Mesothelial cell of epicardium (in vitro differentiated cells): ENCODE measurements at places on chromosomes 1 and 21.

DNA sequence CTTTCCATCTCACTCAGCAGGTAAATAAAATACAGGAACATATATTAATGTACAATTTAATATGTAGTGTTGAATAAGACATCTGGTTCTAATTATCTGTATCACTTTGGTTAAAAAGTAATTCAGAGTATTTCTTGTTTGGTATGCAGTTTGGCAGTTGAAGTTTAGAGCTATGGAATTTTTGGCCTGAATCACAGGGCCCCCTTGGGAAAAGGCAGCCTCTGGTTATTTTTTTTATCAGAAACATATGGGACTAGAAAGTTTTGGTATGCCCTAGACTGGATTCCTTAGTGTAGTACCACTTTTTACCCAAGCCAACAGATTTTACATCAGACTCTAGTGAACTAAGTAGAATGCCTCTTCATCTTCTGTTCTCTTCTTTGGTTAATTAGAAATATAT lies 26.4 kb downstream of the CNST start:
- H3K36me3 ChIP-seq = peaks cover 34% of the 10 kb centered on the region
- H3K27me3 ChIP-seq = no peaks in the 10 kb centered on the region
- no peak for DNase-seq

DNA sequence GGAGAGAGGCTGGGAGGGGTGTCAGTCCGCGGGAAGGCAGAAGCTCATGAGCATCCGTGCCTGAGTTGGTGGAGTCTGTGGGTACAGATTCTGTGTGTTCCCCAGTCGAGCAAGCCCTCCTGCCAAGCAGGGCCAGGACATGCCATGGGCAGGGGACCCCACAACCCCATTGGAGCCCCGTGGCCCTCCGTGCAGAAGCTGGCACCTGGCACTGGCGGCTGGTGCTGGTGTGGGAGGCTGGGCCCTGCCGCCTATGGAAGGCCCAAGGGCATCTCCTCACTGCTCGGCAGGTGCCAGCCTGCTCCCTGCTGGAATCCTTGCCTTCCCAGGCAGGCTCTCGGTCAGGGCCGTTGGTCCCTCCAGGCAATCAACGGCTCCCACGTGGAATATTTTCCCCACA lies 73.7 kb downstream of the UBE2T start:
- no peak overlapping the region for H3K27ac ChIP-seq
- H3K27me3 ChIP-seq = peaks cover 58% of the 10 kb centered on the region
- DNase-seq = no peak
- no peaks in the 10 kb centered on the region for H3K36me3 ChIP-seq
- H3K4me1 ChIP-seq = peaks cover 15% of the 10 kb centered on the region

DNA sequence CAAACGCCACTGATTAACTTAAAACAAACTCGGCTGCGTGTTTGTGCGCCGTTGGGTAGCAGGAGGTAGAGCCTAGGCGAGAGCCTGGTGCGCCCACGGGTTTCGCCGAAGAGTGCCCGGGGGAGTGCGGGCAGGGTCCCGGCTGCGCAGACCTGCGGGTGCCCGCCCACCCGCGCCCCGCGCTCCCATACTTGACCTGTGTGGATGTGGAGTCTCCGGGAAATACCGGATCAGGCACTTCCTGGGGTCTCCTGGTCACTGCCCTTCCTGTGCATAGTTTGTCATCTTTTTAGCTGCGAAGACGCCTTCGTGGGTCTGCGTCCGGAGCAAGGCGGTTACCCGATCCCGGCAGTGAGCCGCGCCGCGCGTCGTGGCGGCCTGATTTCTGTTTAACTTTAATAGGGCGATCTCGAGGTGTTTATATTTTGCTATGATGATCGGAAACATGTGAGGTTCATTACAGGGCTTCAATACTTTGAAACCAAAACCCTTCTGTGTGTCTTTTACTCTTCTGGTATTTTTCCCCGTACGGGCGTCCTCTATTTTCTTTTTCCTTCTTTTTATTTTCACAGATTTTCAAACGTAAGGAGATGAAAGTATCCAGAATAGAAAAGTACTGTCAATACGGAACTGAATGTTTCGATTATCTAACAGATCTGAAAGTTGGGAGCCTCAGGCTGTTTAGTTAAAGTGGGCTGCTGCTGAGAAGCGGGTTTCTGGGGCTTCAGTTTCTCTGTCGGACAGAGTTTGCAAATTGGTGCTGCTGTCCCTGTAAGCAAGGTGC lies 15.2 kb downstream of the NR5A2 start:
- H3K36me3 ChIP-seq = no peaks in the 10 kb centered on the region
- H3K4me3 ChIP-seq = peak overlapping the region; percentile 61
- peaks cover 21% of the 10 kb centered on the region for H3K4me1 ChIP-seq

DNA sequence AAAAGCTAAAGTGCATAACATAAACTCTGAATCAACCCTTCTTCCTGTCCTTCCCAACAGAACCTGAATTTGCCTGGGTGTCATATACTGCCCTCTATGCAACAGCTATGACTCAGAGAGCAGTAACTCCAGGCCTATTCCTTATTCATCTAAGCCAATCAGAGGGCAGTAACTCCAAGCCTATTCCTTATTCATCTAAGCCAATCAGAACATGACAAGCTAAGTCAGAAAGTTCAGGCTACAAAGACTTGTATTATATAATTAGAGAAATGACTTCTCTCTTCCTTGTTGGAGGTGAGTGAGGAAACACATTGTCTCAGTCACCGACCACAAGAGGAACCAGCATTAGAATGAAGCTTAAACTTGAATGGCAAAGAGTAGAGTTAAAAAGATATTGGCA lies 26.2 kb upstream of the TADA1 start:
- H3K4me3 ChIP-seq = no peak overlapping the region
- no peaks in the 10 kb centered on the region for H3K36me3 ChIP-seq
- no peak overlapping the region for H3K27ac ChIP-seq
- H3K27me3 ChIP-seq = no peaks in the 10 kb centered on the region
